ENCODE measurements at places on chromosomes 2 and 18.

DNA sequence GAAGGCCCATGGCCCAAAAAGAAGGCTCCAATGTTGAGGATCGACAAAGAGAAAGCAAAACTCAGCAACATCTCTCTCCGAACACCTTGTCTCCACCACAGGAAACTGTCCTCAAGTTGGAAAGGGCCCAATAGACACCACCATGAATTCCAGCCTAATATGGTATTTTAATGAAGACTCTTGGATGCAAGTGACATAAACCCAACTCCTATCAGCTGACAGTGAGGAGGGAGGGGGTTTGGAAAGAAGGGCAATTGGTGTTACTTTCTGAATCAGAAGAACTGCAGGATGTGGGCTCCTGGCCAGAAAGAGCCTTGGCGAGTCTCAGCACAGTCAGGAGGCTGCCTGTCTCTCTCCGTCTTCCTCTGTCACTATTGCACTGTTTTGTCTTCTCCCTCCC, 40.3 kb upstream of the SIGLEC15 start:
- no peak for DNase-seq

DNA sequence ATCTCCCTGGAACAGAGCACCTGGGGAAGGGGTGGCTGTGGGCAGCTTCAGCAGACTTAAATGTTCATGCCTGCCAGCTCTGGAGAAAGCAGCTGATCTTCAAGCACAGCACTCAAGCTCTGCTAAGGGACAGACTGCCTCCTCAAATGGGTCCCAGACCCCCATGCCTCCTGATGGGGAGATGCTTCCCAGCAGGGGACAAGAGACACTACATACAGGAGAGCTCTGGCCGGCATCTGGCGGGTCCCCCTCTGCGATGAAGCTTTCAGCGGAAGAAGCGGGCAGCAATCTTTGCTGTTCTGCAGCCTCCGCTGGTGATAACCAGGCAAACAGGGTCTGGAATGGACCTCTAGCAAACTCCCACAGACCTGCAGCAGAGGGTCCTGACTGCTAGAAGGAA, 294.8 kb downstream of the RND3 start:
- DNase-seq = no peak

DNA sequence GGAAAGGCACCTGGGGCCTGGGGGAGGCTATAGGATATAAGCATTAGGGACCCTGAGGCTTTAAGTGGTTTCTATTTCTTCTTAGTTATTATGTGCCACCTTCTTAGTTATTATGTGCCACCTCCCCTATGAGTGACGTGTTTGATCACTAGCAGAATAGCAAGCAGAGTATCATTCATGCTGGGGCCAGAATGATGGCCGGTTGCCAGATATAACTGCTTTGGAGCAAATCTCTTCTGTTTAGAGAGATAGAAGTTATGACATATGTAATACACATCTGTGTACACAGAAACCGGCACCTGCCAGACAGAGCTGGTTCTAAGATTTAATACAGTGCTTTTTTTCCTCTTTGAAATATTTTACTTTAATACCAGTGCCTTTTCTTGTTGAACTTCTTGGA, 29.4 kb downstream of the LIPG start:
- no peak for DNase-seq

- DNase-seq = no peak
Measured at GRCh38 chr2:33730193-33730592, 131.1 kb upstream of the FAM98A start.

GRCh38 chr2:223549215-223549614, 52.9 kb downstream of the SCG2 start:
- DNase-seq = no peak
